Activated CD4-positive, alpha-beta memory T cell treated with anti-CD3 and anti-CD28 coated beads for 36 hours (primary cell): ENCODE measurements at places on chromosomes 6 and 20.

- H3K4me3 ChIP-seq, result no peak overlapping the region
- no peak overlapping the region for H3K27ac ChIP-seq
- H3K4me1 ChIP-seq, result no peaks in the 10 kb centered on the region
- no peaks in the 10 kb centered on the region for H3K27me3 ChIP-seq
Observed at GRCh38 chr20:20393207-20394120, 25.6 kb downstream of the INSM1 start.

DNA sequence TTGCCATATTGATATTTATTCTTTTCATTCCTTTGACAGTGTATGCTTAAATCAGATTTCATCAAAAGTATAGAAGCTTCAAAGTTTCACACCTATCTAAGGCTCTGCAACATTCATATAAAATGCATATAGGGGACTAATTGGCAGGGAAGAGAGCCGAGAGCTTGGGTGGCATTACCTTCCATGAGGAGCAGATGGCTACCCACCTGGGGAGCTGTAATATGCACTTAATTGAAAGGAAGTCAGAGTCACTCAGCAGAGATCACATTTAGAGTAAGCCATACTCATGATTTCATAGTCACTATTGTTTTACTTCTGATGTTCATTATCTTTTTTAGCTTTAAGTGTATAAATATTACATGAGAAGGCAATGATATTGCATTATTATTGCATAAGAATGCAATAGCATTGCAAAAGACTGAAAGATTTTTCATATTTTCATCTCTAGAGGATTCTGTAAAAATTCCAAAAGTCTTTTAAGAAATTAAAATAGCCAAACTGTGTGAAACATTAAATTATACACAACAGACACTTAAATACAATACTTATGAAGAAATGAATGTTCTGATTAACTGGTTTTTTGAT, 1305.2 kb downstream of the EPHA7 start:
- DNase-seq, result no peak
- H3K36me3 ChIP-seq, result no peaks in the 10 kb centered on the region
- H3K27me3 ChIP-seq, result no peaks in the 10 kb centered on the region
- no peak overlapping the region for H3K27ac ChIP-seq

- H3K36me3 ChIP-seq, result peaks cover 20% of the 10 kb centered on the region
- no peak for DNase-seq
- peaks cover 21% of the 10 kb centered on the region for H3K4me1 ChIP-seq
Observed at GRCh38 chr20:20463933-20464374, 96.0 kb downstream of the INSM1 start.

DNA sequence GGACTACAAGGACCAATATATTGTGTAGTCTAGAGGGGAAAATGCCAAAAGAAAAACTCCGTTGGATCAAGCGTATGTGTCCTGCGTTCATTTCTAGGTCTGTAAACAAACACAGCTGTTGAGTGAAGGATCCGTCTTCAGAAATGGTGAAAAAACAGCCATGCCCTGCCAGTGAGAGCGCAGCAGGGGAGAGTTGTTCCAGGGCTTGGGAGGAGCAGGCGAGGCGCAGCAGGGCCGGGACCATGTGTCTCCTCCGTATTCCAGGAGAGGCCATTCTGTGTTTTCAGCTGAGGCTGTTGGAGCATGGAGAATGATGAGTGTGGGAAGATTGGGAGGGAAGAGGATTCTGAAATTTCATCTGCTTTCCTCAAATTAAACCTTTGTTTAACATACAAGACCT, 38.0 kb downstream of the BMP6 start:
- DNase-seq, result no peak
- no peak overlapping the region for H3K4me3 ChIP-seq
- no peak overlapping the region for H3K27ac ChIP-seq
- no peaks in the 10 kb centered on the region for H3K36me3 ChIP-seq
- peaks cover 8% of the 10 kb centered on the region for H3K27me3 ChIP-seq
- no peaks in the 10 kb centered on the region for H3K4me1 ChIP-seq

DNA sequence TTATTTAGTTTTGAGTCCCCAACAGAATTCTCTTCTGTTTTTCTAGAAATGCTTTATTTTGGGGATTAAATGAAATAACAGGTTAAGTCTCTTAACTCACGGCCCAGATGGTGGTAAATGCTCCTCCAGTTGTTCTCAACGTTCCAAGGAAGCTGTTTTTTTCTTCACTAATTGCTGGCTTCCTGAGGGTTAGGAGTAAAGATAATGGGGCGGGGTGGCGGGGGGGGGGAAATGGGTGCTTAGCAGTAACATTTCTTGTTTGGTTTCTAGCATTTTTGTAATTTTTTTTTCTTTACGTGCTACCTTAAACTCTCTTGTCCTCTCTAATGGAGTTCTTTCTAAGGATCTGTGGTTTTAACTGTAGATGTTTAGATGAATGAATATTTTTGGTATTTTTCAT, 2.2 kb downstream of the SRSF3 start:
- H3K4me3 ChIP-seq, result peak overlapping the region; percentile 96
- peaks cover 43% of the 10 kb centered on the region for H3K4me1 ChIP-seq
- DNase-seq, result peak; percentile 4
- peaks cover 2% of the 10 kb centered on the region for H3K27me3 ChIP-seq
- H3K27ac ChIP-seq, result peak overlapping the region; percentile 99

DNA sequence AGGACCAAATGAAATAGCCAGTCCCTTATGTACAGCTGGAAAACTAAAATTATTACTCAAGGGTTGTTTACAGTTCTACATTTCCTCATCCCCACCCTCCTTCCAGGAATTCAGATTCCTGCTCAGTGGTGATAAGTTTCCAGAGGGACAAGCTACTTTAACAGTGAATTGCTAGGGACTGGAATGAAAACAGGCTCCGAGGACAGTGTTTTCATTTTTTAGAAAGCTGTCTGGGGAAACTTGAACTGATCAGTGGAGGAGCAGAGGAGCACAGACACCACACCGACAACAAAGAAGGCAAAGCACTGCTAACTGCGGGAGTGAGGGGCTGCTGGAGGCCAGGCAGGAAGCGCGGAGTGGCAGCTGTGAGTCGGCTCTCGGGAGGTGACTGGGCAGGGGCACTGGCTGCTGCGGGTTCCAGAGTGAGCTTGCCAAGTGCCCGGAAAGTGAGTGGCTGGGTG, 322.2 kb downstream of the ESR1 start:
- DNase-seq, result no peak
- H3K4me3 ChIP-seq, result no peak overlapping the region
- H3K4me1 ChIP-seq, result peaks cover 10% of the 10 kb centered on the region
- peaks cover 39% of the 10 kb centered on the region for H3K36me3 ChIP-seq

GRCh38 chr6:157912326-157912725, 69.3 kb upstream of the SYNJ2 start:
- DNase-seq, result no peak
- peaks cover 53% of the 10 kb centered on the region for H3K36me3 ChIP-seq
- H3K4me1 ChIP-seq, result peaks cover 13% of the 10 kb centered on the region
- H3K27ac ChIP-seq, result no peak overlapping the region

GRCh38 chr6:38542031-38542430, 97.7 kb downstream of the BTBD9 start:
- DNase-seq, result no peak
- H3K4me3 ChIP-seq, result no peak overlapping the region
- peaks cover 2% of the 10 kb centered on the region for H3K36me3 ChIP-seq

DNA sequence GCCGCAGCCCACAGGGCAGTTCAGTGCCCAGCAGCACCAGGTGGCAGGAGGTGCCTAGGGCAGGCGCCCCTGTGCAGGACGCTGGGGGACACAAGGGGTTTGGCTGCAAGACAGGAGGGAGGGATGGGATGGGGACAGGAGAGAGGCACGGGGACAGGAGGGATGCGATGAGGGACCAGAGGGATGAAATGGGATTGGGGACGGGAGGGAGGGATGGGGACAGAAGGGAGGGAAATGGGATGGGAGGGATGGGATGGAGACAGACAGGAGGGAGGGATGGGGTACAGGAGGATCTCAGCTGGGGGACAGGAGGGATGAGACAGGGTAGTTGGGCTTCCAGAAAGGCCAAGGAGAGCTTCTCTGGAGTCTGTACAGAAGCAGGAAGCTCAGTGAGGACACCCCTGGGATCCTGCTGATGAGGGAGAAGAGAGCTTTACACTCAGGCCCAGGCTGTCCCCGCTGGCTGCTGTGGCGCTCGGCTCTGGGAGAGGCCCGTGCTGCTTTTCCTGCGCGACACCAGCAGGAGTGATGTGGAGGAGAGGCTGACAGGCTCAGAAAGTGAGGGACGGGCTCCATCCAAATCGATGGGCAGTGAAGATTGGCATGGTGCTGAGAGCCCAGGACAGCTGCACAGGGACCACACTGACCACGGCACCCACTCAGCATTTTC, 400.8 kb downstream of the SMOC2 start:
- no peak overlapping the region for H3K4me3 ChIP-seq
- DNase-seq, result no peak
- no peaks in the 10 kb centered on the region for H3K4me1 ChIP-seq
- H3K27me3 ChIP-seq, result peaks cover 4% of the 10 kb centered on the region

GRCh38 chr6:33975661-33976436, 170.0 kb downstream of the GRM4 start:
- H3K27me3 ChIP-seq, result peaks cover 21% of the 10 kb centered on the region
- peak; percentile 7 for DNase-seq
- H3K36me3 ChIP-seq, result no peaks in the 10 kb centered on the region
- H3K4me3 ChIP-seq, result no peak overlapping the region
- no peaks in the 10 kb centered on the region for H3K4me1 ChIP-seq

GRCh38 chr6:81979767-81980166, 227.3 kb upstream of the TENT5A start:
- no peak overlapping the region for H3K4me3 ChIP-seq
- H3K36me3 ChIP-seq, result no peaks in the 10 kb centered on the region
- H3K27ac ChIP-seq, result no peak overlapping the region
- no peak for DNase-seq

- H3K4me1 ChIP-seq, result no peaks in the 10 kb centered on the region
- no peak overlapping the region for H3K4me3 ChIP-seq
- no peaks in the 10 kb centered on the region for H3K36me3 ChIP-seq
- DNase-seq, result no peak
- no peaks in the 10 kb centered on the region for H3K27me3 ChIP-seq
- no peak overlapping the region for H3K27ac ChIP-seq
Observed at GRCh38 chr6:54427396-54427937, 119.2 kb downstream of the TINAG start.

DNA sequence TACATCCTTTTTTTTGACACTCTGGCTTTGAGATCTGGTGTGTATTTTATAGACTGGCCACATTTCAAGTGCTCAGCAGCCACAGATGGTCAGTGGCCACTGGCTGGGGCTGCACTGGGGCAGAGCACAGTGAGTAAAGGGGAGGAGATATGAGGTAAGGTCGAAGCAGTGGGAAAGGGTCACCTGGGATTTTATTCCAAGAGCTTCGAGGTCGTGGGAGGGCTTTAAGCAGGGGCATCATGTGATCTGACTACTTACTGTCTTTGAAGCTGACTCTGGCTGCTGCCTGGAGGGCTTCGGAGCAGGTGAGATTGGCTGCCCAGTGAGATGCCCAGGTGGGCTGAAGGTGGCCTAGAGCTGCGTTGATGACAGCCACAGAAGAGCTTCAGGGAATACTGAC, 6.7 kb downstream of the C20orf203 start:
- no peak overlapping the region for H3K27ac ChIP-seq
- DNase-seq, result no peak
- H3K36me3 ChIP-seq, result no peaks in the 10 kb centered on the region
- no peak overlapping the region for H3K4me3 ChIP-seq

DNA sequence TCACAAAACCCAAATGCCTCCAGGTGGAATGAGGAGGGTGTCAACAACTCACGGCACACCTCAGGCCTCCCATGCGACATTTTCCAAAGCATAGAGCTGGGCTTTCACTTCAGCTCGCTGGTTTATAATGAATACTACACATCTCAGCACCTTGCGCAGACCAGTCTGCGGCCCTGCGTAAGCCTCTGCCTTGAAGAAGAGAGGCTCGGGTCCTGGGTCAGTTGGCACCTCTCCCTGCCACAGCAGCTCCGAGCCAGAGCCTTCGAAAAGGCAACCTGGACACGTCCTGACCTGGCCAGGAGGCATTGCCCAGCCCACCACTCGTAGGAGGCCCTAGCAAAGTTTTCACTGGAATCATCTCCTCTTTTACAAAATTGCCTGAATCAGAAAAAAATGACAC, 183.0 kb upstream of the AFDN start:
- peaks cover 2% of the 10 kb centered on the region for H3K27me3 ChIP-seq
- H3K27ac ChIP-seq, result no peak overlapping the region
- H3K36me3 ChIP-seq, result no peaks in the 10 kb centered on the region
- DNase-seq, result no peak
- no peak overlapping the region for H3K4me3 ChIP-seq
- no peaks in the 10 kb centered on the region for H3K4me1 ChIP-seq

DNA sequence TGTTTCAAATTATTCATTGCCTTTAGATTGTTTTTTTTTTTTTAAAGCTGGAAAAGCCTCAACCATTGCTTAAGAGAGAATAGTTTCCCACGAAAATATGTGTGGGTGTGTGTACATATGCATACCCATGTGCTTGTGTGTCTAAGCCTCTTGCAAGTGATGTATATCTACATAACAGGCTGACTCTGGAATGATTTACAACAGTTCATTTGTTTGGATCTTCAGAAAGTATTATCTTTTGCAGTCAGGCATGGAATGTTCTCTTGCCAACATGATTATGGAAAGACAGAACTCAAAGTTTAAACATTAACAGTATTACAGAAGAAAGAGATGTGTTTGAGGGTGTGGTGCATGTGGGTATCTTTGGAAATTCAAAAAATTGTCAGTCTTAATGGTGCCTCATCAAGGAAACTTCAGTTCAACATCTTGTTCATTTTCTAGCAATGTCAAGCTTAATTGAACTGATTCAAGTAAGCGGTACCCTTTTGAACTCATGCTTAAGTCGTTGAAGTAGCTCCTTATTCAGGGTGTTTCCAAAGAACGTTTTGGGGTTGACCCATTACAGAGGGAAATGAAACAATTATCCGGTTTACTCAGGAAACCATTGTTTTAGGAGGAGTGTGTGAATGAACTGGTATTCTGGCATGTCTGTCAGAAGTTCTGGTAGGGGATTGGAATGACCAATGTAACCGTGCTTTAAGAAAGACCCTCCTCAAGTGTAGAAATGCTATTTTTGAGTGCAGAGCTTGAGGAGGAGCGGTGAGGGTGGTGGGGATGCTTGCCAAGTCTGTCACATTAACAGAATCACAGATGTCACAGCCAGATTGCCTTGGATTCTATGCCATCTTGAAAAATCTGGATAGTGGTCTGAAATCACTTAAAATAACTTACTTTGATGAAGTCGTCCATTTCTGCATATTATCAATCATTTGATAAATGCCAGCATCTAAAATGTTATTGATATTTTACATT, 60.3 kb downstream of the ADGRG6 start:
- peaks cover 16% of the 10 kb centered on the region for H3K27me3 ChIP-seq
- H3K27ac ChIP-seq, result no peak overlapping the region
- no peak overlapping the region for H3K4me3 ChIP-seq

DNA sequence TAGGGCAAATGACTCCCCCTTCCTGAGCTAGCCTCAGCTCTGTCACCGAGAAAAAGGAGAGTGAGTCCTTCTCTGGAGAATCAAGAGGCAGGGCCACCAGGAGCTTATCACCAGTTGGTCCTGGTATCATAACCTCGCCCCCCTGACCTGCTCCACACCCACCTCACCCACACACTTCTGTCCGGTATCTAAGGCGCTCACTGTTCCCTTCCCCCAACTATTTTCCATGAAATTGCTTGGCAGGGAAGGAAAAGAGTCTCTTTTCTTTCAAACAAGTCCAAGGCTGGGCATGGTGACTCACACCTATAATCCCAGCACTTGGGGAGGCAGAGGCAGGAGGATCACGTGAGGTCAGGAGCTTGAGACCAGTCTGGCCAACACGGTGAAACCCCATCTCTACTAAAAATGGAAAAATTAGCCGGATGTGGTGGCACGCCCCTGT, 77.6 kb downstream of the ZMYND8 start:
- DNase-seq, result no peak
- H3K4me3 ChIP-seq, result no peak overlapping the region
- peaks cover 42% of the 10 kb centered on the region for H3K36me3 ChIP-seq
- H3K27me3 ChIP-seq, result no peaks in the 10 kb centered on the region
- peaks cover 26% of the 10 kb centered on the region for H3K4me1 ChIP-seq

GRCh38 chr20:45209924-45210323, 3.1 kb downstream of the SEMG1 start:
- no peak overlapping the region for H3K27ac ChIP-seq
- no peak overlapping the region for H3K4me3 ChIP-seq
- peaks cover 23% of the 10 kb centered on the region for H3K27me3 ChIP-seq
- no peaks in the 10 kb centered on the region for H3K36me3 ChIP-seq
